ENCODE measurements at places on chromosomes 11 and 22.

DNA sequence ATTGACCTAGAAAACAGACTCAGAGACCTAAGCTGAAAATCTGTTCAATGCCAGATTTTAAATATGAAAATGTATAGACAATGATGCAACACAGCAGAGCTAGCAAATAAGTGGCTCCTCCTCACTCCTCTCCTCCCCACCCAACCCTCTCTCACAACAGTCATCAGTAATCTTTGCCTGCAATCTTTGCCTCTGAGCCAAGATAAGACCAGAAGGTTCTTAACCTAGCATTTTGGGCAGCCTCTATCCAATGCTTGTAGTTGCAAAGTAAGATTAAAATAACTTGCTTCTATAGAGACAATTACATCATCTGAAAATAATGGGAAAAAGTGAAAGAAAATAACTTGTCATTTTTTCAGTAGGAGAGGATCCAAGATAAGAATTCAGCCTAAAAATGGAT, 117.3 kb downstream of the PARVA start:
- DNase-seq: no peak

GRCh38 chr22:17436382-17436980, 67.2 kb downstream of the CECR2 start:
- no peak for DNase-seq

GRCh38 chr11:117790279-117790678, 6.7 kb downstream of the DSCAML1 start:
- DNase-seq: no peak

DNA sequence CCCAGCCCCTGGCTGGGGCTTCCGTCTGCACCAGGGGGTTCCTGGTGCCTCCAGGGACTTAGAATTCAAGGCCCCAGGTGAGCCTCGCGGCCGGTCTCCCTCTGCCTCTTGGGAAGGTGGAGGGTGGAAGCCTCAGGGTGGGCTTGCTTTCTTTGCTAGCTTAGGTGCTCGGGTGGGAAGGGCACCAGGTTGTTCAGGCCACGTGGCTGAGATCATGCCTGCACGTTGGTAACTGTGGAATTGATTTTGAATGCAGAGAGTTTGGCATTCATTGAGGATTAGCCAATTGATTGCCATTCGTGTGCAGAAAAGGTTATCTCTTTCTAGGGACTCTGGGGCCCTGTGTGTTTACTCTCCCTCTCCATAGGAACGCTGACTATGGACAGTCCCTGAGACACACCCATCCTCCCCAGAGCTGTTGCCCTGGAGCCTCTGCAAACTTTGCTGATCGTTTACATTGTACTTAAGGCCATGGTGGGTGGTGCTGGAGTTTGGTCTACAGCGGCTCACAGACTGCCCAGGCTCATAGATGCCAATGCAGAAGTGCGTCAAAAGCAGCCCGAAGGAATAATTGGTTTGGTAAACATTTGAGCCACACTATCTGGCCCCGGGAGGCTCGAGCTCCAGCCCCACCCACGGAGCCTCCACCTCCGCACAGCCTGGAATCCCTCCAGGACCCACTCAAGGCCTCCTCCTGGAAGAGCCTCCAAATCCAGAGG, 1457.7 kb downstream of the BRD1 start:
- DNase-seq: peak; percentile 32

- no peak for DNase-seq
Measured at GRCh38 chr11:119619665-119620064, 109.3 kb downstream of the NECTIN1 start.

DNA sequence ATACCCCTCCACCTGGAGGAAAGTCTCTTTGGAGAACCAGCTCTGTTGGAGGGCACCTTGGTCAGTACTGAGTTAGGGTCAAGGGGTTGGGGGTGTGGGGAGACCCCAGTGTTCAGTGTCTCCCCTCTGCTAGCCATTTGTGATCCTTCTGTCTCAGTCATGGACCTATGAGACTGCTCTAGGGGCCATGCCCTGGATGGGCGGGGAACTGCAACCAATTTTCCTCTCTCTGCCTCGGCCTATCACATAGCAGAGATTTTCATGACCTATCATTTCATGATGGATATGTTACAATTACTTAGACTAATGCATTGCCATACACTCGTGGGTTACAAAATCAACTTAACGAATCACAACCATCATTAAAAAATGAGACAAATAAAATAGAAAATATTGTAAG, 7.4 kb downstream of the OTOG start:
- no peak for DNase-seq

DNA sequence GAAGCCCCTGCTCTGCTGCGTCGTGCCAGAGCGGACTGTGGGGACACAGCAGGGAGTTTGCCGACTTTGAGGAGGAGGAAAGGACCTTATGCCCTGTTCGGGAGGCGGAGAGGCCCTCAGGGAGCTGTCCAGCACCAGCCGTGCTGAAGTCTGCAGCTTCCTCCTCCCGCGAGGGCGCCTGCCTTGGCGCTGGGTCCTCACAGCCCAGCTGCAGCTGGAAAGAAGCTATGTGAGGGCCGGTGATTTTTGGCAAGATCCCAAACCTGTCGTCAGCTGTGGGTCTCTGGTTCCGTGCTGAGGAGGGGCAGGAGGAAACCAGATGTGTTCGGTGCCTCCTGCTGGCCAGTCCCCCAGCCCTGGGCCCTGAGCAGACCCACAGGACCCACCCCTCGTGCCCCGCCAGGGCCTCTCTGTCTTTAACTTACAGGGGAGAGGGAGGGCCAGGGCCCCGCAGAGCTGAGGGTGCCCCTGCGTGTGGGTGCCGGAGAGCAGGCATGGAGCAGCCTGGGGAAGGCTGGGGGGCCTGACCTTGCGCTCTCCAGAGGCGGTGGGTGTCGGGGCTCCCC, 12.0 kb downstream of the BRSK2 start:
- DNase-seq: peak; percentile 79

DNA sequence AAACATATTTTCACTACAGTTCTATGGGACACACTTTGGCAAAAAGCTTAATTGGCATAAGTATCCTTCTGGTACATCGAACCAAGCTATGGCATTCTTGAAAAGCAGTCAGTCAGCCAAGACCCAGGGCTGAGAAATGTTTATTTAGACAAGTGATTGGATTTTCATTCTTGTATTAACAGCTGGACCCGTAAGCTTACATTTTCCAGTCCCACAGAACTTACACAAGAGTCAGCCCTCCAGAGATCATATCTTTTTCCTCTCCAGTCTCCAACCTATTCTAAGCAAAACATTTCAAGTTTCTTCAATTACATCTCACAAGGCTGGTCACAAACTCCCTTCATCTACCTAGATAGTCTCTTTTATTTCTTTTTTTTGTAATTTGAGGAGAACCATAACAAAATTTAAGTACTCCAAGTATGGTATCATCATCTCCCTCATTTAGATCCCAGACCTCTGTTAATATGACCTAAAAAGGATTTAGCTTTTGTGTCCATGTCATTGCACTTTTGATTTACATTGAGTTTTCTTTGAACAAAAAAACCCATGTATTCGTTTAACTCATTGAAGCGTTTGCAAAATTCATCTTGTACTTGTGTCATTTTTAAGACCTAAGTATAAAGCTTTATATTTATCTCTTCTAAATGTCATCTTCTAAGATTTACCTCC, 67.9 kb upstream of the GRK3 start:
- DNase-seq: no peak

GRCh38 chr11:45218705-45219104, 67.4 kb downstream of the SYT13 start:
- no peak for DNase-seq

DNA sequence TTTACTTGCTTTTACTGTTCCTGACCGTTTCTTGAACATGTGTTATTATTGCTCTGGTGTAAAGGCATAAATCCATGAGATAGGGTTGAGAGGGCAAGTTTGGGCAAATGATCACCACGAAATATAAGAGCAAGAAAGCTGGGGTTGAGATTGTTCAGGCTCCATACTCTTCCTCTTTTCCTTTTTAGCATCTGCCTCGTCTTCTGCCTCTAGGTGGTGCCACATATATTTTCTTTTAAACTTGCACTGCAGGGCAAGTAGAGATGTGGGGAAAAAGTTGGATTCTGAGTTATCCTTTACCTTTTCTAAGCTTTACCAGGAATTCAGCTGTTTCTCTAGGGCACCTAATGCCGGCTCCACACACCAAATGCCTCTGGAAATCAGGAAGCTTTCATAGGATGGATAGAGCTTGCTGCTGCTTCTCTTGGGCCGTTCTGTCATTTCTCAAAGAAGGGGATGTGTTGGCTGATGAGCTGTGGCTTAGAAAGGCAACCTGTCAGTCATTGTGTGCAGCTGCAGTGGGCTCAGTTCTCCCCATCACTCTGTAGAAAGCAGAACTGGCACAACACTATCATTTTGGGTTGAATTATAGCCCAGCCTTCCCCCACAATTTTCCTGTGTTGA, 98.2 kb downstream of the LDLRAD3 start:
- DNase-seq: no peak

DNA sequence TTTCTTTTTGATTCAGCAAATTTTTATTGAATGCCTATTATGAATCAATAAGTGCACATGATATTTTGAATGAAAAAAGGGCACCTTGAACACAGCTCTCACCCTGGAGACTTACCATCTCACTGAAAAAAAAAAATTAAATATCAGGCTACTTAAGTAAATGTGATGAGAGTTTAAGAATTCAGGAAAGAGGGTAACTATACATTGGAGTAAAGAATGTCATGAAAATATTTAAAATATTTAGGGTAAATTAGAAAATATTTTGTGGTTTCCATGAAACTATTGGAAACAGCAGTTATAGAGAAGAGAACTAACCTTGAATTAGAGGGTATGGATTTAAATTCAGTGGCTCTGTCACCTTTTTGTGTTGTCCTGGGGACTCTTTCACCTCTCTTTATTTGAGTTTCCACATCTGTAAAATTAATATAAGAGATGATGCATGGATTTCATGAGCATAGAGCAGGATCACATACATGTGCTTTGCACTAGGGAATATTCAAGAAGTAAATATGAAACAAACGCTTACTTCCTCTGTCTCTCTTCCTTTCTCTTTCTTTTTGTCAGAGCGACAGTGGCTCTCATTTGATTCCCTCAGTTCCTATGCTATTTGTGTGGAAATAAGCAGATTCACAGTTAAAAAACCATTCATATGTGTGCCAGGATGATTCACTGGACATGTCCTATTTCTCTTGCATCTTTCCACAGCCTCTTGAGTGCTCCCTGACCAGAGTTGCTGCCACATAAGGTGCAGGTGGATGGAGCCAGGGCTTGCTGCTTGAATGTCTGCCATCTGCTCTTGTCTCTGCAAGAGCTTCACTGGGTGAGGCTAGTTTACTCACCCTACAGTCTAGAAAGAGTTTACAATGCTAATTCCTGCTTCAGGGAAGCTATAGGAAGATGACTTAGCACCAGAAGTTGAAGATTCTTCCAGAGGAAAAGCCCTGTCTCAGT, 533.1 kb downstream of the ETS1 start:
- DNase-seq: no peak

GRCh38 chr22:44088976-44089570, 65.0 kb downstream of the PARVB start:
- no peak for DNase-seq

GRCh38 chr11:77474684-77475060, 778 bp upstream of the PAK1 start:
- no peak for DNase-seq

- DNase-seq: no peak
Measured at GRCh38 chr11:73784080-73784634, 3.5 kb upstream of the MRPL48 start.

DNA sequence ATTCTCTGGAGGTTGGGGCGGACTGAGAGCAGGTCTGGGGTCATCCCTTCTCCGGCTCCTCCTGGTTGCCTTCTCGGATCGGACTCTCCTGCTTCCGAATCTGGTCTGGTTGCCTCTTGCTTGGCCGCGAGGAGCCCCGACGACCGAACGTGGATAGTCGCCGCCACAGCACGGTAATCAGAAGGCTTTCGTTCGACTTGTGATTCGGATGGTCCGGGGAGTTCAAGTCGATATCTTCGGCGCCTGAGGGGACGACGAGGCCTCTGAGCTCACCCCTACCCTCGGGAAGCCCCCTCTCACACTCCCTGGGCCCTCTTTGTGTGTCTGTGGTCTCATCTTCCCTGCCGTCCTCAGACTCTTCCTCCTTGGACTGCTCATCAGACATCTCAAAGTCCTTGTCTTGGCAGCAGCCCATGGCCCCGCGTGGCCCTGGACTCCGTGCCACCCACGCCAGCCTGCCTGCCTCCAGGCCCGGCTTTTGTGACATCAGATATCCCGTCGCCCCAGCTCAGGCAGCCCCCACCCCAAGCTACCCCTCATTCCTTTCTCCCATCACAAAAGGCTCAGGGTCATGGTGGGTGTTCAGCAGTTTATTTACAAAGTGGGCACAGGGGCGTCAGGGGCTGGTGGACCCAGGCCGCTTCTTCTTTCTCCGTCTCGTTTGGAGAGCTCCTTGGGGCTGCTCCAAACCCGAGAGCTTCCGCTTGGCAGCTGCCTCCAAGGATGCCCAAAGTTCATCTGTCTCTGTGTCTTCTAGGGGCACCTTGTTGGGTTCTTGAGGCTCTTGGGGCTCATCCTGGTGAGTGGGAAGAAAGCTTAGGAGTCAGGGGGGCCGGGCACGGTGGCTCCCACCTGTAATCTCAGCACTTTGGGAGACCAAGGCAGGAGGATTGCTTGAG, at the start of gene TEX54:
Gene TEX54, minus strand, starts transcription at position 506 of the 899 bp plus-strand sequence.
- peak; percentile 56 for DNase-seq

DNA sequence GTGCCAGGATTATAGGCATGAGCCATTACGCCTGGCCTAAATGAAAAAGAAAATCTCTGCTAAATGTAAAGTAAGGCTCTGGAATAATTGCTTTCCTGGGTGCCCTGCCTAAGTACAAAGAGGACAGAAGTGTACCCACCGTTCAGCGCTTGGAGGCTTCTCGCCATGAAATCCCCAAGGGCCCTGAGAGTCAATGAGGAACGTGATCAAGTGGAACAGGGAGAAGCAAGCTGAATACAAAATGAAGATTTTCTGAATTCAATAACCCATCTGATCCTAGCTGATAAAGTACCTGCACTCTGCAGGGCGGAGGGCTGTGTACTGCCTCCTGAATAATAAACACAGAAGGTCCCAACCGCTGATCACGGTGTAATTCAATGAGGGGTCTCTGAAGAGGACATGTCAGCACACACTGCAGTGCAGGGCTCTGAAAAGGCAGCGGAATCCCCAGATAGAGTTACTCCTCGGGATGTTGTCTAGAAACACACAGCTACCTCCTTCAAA, 97.7 kb downstream of the ABTB2 start:
- no peak for DNase-seq

- DNase-seq: peak; percentile 97
Measured at GRCh38 chr22:37696657-37697537, at the start of gene TRIOBP. Gene TRIOBP, plus strand, starts transcription at chr22:37697048. Its CDS starts 4,318 bp downstream, at chr22:37701366.

DNA sequence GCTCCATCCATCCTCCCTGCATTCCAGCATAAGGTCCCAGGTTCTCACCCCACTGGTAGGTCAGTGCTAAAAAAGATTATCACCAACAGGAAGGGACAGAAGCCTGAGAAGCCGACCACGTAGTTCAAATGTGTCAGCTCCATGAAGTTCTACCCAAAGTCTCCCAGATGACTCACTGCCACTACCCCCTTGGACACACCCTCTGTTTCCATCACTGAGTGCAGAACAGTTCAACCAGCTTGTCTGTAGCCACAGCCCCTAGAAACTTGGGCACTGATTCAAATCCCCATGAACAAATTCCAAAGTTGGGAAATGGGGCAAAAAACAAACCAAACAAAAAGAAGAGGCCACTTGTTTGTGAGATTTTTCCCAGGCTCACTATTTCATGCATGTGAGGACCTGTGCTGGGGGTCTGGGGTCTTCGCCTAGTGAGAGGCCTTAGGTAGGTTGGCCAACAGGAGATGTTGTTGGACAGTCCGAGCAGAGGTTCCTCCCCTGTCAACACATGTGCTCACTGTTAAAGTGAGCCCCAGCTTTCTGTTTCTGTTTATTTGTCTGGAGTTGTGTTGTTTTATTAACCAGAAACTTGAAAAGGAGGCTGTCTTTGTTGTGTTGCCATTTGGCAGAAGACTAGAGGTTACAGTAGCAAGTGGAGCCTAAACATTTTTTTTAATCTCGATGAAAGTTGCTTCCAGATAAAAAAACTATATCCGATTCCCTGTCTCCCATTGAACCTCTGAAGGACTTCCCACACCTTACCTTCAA, 24.2 kb upstream of the FLI1 start:
- DNase-seq: no peak
